Stimulated activated CD8-positive, alpha-beta memory T cell treated with anti-CD3 and anti-CD28 coated beads, Interleukin-4, amount 100 ng/mL, for 48 hours (primary cell): ENCODE measurements at places on chromosomes 16 and 17.

DNA sequence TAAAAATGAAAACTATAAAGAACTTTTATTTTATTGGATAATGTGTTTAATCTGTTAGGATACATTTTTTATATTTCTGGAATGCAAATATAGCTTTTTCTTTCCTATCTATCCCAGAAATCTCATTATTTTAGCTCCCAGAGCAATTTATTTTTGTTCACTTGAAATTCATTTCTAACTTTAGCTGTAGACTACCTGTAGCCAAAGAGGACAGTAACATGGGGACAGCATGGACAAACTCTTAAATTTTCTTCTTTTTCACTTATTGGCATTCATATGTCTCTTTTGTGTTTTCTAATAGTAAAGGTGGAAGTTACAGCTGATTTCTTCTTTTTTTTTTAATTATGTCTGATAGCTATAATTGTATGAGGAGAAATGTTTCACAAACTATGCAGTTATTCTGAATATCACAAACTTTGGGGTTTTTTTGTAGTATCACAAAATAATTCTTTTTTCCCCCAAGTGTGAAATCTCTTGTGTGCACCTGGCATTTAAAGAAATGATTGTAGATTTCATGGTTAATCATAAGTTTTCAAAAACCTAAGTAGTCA, 55.4 kb downstream of the VMP1 start:
- DNase-seq: no peak

DNA sequence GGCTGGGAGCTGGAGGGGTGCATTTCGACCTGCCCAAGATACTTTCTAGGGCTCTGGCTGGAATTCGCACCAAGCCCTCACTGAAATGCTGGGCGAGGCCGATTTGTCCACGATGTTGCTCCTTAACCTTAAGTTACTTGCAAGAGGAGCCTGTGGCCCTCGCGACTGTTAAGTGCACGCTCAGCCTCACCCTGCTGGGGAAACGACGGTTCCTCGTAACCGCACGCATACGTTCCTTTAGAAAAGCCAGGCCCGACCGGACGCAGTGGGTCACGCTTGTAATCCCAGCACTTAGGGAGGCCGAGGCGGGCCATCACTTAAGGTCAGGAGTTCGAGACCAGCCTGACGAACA, 607 bp upstream of the NCOR1 start:
- DNase-seq: peak; percentile 63

DNA sequence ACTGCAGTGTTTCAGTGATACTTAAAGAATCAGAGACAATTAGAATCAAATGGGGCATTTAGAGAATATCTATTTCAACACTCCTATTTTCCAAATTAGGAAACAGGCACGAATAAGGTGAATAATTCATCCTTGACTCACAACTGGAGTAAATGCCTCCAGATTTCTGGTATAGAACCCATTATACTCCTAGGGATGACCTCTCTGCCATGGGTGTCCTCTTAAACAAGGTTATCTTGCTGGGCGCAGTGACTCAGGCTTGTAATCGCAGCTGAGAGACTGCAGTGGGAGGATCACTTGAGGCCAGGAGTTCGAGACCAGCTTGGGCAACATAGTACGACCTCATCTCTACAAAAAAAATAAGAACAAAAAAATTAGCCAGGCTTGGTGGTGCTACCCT, 139.8 kb upstream of the ELAC2 start:
- DNase-seq: no peak

- DNase-seq: no peak
Observed at GRCh38 chr17:54882950-54883349, 17.7 kb upstream of the TOM1L1 start.

- DNase-seq: no peak
Observed at GRCh38 chr16:27248036-27248435, 20.5 kb downstream of the NSMCE1 start.
